Calu3 (cell line): ENCODE measurements at places on chromosomes 1 and 21.

DNA sequence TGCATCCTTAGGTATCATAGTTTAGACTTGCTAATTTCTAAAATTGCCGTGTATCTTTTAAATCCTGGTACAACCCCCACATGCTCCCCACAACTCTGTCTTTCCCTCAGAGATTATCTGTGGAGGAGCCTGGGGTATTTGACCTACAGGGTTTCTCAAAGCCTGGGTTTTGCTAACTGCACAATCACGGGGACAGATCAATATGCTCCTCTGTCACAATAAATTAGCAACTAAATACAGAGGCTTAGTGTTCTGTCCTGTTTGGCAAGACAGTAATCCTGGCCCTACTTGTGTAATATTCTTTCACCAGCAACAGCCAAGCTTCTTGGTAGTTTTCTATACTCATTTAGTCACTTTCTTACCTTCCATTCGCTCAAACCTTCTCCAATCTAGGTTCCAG, 8.5 kb downstream of the ECHDC2 start:
- DNase-seq = no peak

DNA sequence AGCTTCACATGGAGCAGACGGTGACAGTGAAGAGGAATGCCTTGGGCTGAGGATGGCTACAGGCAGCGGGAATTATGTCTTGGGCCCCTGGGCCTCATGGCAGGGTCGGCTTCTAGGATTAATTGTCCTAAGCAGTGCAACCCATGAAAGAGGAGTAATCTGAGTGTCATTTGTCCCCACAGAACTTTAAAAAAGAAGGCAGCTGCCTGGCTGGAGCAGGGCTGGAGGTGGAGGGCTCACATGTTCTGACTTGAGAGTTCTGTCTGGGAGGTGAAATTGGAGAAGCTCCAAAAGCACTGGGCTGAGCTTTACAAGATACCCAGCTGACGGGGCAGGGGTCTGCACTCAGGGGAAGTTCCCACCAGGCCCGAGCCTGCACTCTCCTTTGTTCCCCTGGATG, 22.6 kb downstream of the CACNA1S start:
- no peak for DNase-seq

DNA sequence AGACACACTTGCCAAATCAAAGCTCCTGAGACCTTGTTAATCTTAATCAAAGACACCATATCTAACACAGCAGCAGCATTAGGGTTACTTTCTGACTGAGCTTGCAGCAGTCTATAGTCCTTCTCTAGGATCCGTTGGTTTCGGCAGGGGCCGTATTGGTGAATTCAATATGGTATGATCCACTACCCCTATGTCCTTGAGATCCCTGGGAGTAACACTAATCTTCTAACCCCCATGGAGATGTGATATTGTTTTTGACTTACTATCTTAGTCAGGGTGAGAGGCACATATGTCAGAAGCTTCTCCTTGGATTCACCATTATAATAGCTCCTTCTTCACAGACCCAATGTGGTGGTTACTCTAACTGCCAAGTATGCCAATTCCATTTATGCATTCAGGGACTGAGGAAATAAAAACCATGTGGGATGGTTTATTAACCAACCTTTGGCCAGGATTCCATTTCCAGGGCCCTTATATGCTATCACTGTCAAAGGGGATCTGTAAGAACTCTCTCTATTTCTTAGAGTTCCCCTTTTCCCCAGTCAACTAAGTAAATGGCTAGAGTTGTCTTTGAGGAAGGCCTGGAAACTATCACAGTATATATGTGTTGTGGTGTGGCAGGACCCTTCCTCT, 673.6 kb upstream of the USP24 start:
- DNase-seq = no peak

- DNase-seq = no peak
These were observed 199.7 kb downstream of the GRIK3 start for GRCh38 chr1:36834586-36834985.

DNA sequence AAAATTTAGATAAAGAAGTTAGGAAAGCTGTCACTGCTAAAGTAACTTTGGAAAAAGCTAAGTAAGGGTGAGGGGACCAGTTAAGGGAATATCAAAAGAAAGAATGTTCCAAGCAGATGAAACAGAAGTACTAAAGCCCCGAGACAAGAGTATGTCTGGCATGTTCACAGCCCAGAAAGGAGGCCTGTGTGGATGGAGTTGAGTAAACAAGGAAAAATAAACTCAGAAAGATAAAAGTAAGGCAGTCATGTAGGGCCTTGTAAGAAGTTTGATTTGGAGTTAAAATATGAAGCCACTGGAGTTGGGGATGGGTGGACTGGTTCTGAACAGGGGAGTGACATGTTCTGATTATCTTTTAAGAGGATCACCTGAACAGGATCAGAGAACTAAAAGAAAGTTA, 177.9 kb downstream of the CDC42BPA start:
- no peak for DNase-seq

DNA sequence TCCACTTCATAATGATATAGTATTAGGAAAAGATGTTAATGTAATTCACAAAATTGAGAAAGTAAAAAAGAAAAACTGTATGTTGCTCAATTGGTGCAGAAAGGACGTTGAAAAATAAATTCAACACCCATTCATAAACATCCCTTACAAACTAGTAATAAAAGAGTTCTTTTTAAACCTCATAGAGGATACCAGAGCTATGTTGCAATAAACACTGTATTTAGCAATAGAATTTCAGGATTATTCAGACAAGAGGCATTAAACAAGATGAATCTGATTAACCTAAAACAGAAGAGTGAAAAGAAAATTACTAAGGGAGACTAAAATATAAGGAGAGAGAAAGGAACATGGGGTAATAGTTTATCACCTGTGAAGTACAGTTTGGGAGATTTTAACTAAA, 154.8 kb downstream of the NTPCR start:
- DNase-seq = no peak

DNA sequence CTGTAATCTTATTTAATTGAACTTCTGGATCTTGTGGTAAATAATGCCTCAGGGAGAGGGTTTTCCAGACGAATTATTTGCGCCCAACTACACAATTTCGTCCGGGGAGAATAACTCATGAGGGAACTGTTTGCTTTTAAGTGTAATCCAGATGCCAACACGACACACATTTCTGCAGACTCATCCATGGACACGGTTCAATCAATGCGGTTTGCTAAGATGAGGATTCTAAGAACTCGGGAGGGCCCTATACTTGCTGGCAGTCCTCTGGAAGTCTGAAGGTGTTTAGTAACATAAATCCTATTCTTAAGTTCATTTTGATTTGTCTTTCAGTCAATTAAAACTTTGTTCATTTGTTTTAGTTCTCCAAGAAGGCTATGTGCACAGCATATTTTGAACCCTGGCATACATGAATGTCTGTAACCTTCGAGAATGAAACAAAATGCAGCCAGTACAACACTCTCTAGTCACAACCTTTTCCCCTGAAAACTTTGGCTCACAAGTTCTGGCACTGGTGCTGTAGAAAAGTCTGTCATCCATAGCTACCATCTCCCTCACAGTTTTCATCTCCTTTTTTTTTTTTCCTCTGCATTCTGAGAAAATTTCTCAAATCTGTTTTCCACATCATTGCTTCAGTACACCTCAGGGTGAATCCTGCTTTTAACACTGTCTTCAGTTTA, 38.8 kb downstream of the DIPK1A start:
- no peak for DNase-seq

DNA sequence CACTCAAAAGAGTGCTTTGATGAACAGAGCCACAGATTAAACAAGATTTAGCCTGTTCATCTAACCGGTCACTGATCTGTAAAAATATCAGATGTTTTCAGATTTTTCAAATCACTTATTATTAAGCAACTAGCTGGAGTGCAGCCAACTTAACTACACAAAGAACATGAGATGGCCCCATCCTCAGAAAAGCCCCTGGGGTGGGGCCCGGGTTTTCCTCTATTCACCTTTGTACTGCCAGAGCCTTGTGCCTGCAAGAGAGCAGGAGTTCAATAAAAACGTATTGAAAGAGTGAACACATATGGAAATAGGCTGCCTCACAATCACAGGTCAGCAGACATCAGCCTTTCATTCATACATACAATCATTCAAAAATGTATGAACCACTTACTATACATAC, 516.1 kb downstream of the OMA1 start:
- no peak for DNase-seq
